Stimulated activated CD8-positive, alpha-beta memory T cell treated with anti-CD3 and anti-CD28 coated beads, Interleukin-7, amount 100 ng/mL, for 4 hours (primary cell): ENCODE measurements at places on chromosomes 6 and 20.

GRCh38 chr6:85866370-85866730, 223.7 kb upstream of the SYNCRIP start:
- DNase-seq: no peak

DNA sequence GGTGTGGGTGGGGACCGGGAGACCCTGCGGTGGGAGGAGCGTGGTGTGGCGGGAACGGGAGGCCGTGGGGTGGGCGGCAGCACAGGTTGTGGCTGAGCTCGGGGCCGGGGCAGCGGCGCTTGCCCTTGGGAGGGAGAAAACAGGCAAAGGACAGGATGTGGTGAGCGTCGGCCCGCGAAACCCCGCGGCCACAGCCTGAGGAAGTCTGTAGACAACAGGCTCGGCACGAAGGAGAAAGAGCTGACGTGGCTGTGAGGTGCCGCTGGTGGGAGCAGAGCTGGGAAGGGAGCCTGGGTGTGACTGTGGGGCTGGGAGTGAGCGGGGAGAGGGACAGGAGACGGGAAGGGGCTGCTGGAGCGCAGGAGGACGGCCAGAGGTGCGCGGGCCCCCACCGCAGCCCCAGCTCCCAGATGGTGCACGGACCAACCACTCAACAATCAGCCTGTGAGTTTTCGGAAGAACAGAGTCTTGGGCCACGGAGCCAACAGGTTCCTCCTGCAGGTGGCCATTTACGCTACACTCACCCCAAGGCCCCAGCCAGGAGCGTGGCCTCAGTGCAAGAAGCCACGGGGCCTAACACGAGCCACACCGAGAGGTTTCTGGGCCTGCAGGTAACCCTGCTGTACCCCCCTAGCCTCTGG, 202.8 kb downstream of the DLL1 start:
- DNase-seq: peak; percentile 21

DNA sequence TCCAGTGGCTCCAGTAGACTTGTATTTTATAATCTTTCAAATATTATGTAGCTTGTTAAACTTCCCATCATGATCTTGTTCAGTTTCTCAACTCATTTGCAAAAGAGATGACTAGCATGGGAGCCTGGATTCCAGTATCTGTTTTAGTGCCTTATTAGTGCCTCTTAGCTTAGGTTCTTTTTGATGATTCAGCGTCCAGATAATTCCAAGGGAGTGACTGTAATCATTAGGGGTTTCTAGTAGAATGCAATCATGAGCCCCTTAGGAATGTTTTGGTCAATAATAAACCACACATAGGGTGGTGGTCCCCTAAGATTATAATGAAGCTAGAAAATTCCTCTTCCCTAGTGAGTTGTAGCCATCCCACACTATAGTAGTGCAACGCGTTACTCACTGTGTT, 7.0 kb downstream of the CD2AP start:
- no peak for DNase-seq

DNA sequence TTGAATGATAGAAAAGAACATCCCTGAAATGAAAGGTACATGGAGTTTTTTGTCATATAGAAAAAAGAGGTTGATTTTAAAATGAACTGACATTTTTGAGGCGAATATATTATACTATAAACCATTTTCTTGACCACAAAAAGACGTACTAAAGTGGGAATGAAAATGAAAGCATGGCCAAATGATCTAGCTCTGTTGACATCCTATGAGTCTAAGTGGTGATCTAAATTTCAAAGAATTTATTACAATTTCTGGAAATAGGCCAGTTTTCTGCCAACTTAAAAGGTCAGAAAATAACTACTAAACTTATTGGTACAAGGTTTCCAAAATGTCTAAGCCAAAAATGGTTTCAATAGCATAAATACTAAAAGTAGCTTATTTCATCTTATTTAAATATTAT, 536.8 kb downstream of the EYS start:
- no peak for DNase-seq

- no peak for DNase-seq
These were observed 90.4 kb downstream of the CEP162 start for GRCh38 chr6:84137051-84137375.

- DNase-seq: no peak
These were observed 7.6 kb downstream of the SLC44A4 start for GRCh38 chr6:31871046-31871659.

DNA sequence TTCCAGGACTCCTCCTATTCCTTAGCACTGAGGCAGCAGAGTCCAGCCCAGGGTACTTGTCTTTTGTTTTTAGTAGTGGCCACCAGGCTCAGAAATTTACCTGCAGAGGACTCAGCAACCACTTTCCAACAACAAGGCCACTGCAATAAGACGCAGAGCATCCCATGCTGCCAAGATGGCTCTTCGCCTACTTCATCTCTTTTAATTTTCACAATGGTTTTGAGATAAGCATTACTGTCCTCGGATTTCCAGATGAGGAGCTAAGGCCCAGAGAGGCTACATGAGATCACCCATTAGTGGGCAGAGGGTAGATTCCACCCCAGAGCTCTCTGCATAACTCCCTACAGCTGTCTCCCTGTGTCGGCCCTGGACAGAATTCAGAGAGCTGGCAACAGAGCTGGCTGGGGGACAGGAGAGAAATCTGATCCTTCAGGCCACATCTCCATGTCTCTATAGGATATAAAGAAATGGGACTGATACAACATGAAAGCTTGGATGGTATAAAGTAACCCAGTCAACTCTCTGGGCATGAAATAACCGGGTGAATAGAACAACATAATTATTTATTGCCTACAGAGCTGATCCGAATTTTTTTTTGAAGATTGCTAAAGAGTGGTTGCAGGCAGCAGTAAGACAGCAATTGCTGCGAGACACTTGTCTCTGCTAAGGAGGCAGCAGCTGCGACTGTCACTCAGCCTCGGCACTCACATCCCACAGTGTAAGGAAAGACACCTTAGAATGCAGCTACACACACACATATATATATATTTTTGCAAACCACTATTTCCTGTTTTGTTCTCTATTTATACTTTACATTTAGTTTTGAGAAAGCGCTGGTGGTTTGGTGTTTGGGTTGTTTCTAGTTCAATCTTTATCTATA, 37.2 kb downstream of the SCML4 start:
- DNase-seq: no peak

GRCh38 chr6:102150549-102150948, 757.0 kb downstream of the GRIK2 start:
- no peak for DNase-seq

DNA sequence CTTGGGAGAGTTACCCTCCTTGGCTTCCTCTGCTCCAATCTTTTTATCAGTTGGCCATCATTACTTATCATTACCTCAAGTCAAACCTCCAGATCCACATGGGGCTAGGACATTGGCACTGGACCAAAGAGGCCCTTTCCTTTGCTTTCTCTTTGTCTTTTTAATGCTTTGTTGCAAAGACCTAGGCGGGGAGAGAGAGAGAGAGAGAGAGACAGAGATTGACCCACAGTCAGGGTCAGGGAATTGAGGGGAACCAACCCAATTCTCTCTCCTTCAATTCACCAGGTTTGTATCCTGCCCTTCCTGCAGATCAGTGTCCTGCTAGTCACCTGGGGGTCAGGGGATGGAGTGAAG, 3.5 kb upstream of the VEGFA start:
- DNase-seq: no peak

- no peak for DNase-seq
These were observed 71.4 kb upstream of the PRSS16 start for GRCh38 chr6:27176096-27176495.

- DNase-seq: no peak
These were observed 104.5 kb downstream of the CD24 start for GRCh38 chr6:106870069-106870468.

GRCh38 chr6:109420751-109421150, 19.7 kb downstream of the PPIL6 start:
- DNase-seq: no peak
